ENCODE measurements at places on chromosomes 3 and 15. TPM values are rescaled to one million over a fixed set of nuclear protein-coding genes. Genes with fewer than 3 reads are reported as not detected.
A peak's percentile ranks its signal among the peaks of the same experiment; 100 is the strongest.

Gene EPHA6
- 1.2 TPM for total RNA-seq

- no peak for DNase-seq
Observed at GRCh38 chr3:13338996-13339395, 81.1 kb downstream of the NUP210 start.

Gene GOLGA6L1
- not detected for total RNA-seq

- DNase-seq, result no peak
Observed at GRCh38 chr3:8867646-8868045, 95.6 kb downstream of the RAD18 start.

Gene SLITRK3
- total RNA-seq, result 0.33 TPM

GRCh38 chr3:126752303-126753190, 48.5 kb downstream of the CHCHD6 start:
- peak; percentile 79 for DNase-seq

DNA sequence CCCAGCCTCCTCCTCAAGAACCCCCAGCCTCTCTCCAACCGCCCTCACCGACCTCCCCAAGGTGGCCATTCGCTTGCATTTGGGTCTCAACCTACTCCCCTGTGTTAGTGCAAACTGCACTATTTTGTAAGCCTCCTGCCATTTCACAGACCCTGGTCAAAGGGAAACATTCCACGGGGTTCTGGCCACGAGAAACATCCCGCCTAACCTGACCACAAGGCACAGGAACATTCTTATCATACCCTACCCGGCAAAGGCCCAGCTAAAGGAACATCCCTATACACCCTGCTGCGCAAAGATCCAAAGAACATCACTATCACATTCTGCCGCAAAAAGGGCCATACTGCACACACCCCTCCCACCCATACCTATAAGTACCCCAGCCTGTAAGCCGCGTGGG, 22.9 kb downstream of the RPSA start:
- DNase-seq, result no peak

GRCh38 chr3:88031642-88032077, 27.1 kb downstream of the CGGBP1 start:
- no peak for DNase-seq

GRCh38 chr15:89657686-89658200, 2.5 kb upstream of the KIF7 start:
- no peak for DNase-seq

- DNase-seq, result no peak
Observed at GRCh38 chr3:69081583-69082262, 1.6 kb upstream of the UBA3 start.

DNA sequence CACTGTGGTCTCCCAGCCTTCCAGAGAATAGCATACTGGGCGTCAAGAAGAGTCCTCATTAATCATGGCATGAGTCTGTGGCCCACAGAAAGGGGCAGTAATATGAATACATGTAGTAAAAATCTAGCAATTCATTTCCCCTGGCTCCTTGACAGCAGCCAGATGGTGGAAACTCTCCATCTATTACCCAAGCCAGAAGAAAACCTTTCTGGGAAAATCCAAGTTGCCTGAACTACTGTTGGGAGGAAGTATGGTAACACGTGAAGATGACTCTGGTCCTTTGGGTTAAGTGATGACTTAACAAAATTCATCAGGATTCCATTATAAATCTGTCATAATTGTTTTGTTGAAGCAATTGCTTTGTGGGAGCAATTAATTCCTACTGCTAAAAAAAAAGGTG, 530.5 kb downstream of the FHIT start:
- no peak for DNase-seq

Gene DOCK3
- total RNA-seq, result 0.64 TPM

GRCh38 chr15:82648257-82649103, 1.3 kb upstream of the CPEB1 start:
- no peak for DNase-seq

DNA sequence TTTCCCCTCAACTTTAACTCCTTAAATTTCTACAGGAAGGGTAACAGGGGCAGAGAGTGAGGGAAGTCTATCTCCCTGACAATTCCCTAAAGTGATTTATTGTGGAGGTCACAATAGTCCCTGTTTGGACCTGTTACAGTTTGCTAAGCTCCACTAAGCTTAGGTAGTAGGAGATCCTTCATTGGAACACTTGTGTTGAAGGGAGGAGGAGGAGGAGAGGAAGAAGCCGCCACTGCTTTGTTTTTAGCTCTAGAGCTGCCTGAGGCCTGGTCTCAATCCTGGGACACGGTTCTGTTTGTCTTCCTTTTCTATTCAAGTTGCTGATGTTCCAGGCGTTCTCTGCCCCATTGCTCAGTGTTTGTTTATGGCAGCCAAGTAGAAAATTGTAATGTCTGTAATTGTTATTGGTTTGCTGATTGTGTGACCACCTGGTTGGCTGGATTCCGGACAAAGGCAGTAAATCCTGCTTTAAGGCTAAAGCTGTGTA, 48.4 kb downstream of the HES1 start:
- DNase-seq, result no peak

DNA sequence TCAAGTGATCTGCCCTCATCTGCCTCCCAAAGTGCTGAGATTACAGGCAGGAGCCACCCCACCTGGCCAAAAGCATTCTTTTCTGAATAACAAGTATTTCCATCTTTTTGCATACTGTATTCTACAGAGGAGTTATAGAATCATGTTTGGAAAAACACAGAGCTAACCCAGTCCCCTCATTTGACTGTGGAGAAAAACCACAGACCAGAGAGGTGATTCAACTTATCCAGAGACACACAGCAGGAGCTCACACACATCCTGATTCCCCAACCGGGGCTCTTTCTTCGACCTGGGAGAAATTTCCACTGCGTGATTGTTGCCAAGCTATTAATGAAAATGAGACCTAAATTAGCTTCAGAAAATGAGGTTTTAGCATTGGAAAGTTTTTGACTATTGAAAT, 176.1 kb upstream of the TLE3 start:
- no peak for DNase-seq

Gene POPDC2
- 6.9 TPM for total RNA-seq

GRCh38 chr3:172918568-172919296, 168.2 kb downstream of the ECT2 start:
- DNase-seq, result no peak

Gene LRRC31
- total RNA-seq, result 7.5 TPM

- DNase-seq, result no peak
Observed at GRCh38 chr15:69156736-69157381, 3.6 kb upstream of the GLCE start.

DNA sequence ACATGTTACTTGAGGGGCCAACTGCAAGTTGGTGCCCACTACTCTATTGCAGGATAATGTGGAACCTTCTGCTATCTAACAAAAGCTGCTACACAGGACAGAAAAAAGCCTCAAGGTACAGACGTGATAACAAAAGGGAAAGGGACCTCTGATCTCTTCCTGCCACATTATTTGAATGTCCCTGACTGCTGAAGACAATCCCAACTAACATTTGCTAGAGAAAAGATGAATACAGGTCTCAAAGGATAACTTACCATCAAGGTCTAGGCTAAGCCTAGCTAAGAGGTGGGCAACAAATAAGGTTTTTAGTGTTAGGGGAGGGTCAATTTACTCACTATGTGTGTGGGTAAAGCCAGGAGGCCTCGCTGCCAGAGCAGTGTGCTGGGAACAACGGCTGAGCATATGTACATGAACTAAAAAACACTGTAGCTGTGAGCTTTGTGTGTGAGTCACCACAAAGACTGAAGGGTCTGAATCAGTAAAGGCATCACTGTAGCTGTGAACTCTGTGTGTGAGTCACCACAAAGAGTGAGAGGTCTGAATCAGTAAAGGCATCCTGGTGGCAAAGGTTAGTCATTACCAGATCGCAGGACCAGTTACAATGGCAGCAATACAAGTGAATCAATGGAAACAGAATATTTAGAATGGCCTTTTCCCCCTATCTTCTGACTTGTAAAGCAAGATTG, 111.7 kb downstream of the LMLN start:
- no peak for DNase-seq

Gene SLC2A2
- total RNA-seq, result not detected
